AG08396 (cell line): ENCODE measurements at places on chromosomes 6 and 20.

DNA sequence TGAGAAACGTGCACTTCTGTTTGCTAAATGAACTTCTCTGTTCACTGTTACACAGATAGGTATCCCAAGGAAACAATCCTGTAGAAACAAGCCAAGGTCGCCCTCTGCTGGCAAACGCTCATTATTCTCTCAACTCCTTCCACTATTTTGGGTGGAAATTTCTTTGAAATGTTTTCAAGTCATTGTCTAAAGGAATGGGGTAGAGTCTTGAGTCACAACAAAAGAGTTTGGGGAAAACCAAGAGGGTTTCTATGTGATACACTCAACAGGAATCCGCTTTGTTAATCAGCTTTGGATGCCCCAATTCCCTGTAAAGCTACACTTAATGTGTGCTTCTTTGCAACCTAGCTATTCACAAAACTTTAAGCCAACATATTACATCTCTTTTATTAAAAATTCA lies 4.6 kb upstream of the RAE1 start:
- DNase-seq, result peak; percentile 35

DNA sequence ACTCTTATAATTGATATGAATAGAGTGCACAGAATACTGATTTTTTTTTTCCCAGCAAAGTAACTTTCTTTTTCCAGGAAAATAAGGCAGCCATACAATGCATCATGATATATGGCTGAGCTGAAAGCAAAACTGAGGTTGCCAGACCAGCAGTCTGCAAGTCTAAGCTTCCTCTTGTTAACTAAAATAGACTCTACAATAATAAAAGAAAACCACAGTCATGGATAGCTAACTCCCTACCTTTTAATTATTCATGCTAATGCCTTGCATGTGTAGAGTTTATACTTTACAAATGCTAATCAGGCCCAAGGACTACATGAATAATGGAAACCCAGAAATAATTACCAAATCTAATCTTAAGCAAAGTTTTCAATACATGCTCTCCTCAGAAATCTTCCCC lies 47.4 kb downstream of the MAP7 start:
- DNase-seq, result no peak

DNA sequence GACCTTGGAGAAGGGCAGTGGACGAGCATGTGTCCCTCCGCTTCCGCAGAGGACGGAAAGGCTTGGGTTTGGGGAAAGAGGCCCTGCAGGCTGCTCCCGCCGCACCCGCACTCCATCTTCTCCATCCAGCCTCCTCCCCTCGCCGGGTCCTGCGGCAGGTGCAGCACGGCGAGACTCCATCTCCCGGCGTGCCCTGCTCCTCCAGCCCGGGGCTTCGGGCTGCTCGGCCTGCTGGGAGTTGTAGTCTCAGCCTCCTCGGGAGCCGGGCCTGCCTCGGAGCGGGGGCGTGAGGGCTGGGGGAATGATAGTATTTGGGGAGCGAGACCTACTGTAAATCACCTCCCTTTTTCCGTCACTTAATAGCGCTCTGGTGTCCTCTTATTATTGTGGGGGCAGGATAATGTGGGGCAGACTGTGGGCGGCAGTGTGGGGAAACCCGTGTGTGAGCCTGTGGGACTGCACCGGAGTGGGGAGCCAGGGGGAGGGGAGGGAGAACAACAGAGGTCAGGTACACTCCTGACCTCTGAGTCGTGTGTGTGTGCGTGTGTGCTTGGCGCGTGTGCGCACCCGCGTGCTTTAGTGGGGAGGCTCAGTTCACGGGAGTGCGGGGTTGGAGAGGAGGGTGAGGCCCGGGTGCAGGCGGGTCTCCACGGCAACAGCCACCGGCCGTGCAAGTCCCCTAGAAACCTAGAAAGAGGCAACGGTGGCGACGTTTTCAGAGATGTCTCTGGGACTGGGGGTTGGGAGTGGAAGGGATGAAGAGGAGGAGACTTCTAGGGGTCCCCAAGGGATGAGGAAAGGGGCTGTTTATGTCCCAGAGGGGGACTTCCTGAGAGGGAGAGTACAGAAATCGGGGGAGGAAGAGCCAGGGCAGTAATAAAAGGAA lies 4.1 kb downstream of the TTBK1 start:
- peak; percentile 88 for DNase-seq

DNA sequence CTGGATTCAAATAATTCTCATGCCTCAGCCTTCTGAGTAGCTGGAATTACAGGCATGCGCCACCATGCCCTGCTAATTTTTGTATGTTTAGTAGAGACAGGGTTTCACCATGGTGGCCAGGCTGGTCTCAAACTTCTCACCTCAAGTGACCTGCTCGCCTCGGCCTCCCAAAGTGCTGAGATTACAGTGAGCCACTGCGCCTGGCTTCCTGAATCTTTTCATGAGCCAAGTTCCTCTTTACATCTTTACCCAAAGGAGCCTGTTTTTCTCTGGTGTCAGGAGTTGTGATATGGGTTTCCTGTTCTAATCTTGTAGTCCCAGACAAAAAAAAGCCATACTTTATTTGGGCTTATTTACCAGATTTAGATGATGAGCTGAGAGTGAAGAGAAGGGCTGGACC lies 34.4 kb downstream of the PCNA start:
- no peak for DNase-seq

GRCh38 chr20:37335642-37336368 lies 10.1 kb upstream of the SRC start:
- DNase-seq, result no peak
